ENCODE measurements at places on chromosomes 1 and 21. TPM values are rescaled to one million over a fixed set of nuclear protein-coding genes. Genes with fewer than 3 reads are reported as not detected.

DNA sequence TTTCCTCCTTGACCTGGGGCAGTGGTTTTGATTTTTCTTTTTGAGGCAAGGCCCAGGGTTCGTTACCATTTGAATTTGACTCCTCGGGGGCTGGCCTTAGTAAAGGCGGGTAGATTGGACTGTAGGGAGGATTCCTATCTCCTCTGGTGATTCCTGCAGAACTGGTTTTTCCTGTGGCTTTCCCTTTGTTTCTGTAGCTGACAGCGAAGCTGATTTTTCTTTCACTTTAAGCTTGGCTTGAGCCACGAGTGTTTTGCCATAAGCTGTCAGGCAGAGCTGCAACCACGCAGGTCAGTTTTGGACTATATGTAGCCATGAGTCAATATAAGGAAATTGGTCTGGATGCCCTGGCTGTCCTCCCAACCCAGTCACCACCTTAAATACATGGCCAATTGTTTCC is 28.7 kb upstream of the KCNJ15 start:
- DNase-seq, result no peak
- H3K27ac ChIP-seq, result peak overlapping the region; percentile 6
- H3K36me3 ChIP-seq, result no peaks in the 10 kb centered on the region
- no peak overlapping the region for H3K4me3 ChIP-seq

- H3K4me3 ChIP-seq, result no peak overlapping the region
- no peaks in the 10 kb centered on the region for H3K36me3 ChIP-seq
- no peak for DNase-seq
- H3K27ac ChIP-seq, result no peak overlapping the region
- no peaks in the 10 kb centered on the region for H3K27me3 ChIP-seq
- H3K4me1 ChIP-seq, result no peaks in the 10 kb centered on the region
Measured at GRCh38 chr1:210981490-210981889, 152.5 kb downstream of the KCNH1 start.

DNA sequence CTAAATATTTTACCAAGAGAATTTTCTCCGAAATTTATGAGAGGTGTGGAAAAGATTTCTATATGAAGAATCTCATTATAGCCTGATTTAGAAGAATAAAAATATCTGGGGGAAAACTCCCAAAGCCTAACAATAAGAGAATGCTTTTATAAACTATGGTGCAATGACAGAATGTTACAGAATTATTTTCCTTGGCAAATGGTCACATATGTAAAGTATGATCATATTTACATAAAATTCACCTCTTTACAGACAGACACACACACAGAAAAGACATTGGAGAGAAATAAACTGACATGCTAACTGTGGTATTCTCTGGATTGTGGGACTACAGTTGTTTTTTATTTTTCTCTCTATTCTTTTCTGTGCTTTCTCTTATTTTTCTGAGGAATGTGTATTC is 226.3 kb upstream of the USP24 start:
- no peak for DNase-seq
- H3K4me3 ChIP-seq, result no peak overlapping the region
- H3K27me3 ChIP-seq, result no peaks in the 10 kb centered on the region
- peaks cover 13% of the 10 kb centered on the region for H3K4me1 ChIP-seq
- H3K36me3 ChIP-seq, result no peaks in the 10 kb centered on the region

- H3K4me3 ChIP-seq, result no peak overlapping the region
- DNase-seq, result no peak
- no peaks in the 10 kb centered on the region for H3K27me3 ChIP-seq
Measured at GRCh38 chr21:26810676-26811415, 34.4 kb downstream of the ADAMTS1 start.

DNA sequence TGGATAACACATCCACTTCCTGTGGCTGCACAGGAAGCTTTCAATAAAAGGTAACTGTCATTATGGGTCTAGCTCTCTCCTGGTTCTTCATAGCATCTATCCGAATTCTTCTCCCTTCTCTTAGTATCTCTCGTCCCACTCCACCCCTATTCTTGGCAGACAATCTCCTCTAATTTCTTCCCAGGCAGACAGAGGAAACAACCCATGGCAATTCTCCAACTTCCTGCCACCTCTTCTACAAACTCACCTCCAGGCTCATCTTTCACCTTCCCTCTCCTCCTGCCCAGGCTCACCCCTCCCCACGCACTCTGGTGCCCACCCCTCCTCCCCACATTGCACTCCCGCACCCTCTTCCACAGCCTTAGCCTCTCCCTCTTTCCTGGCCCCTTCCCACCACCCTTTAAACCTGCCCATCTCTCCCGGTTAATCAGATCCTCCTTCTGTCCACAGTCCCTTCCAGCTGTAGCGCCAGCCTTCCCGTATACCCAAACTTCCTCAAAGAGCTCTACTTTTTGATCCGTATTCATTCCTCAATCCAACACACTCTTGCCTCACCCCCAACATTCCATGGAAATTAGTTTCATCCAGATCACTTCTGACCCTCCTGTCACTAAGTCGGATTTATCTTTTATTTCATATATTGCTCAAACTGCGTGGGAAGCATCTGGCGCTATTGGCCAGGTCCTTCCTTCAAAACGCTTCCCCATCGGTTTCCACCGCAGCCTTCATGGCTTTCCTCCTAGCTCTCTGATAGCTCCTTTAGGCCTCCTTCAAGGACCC is 25.9 kb downstream of the SHISA4 start:
- peak overlapping the region; percentile 19 for H3K4me3 ChIP-seq
- DNase-seq, result no peak
- H3K27me3 ChIP-seq, result no peaks in the 10 kb centered on the region
- peaks cover 26% of the 10 kb centered on the region for H3K36me3 ChIP-seq
- peaks cover 99% of the 10 kb centered on the region for H3K4me1 ChIP-seq

GRCh38 chr1:109804660-109805059 is 40.9 kb upstream of the EPS8L3 start:
- H3K27ac ChIP-seq, result no peak overlapping the region
- no peak for DNase-seq
- no peaks in the 10 kb centered on the region for H3K27me3 ChIP-seq
- H3K4me3 ChIP-seq, result no peak overlapping the region

- H3K27ac ChIP-seq, result no peak overlapping the region
- H3K4me1 ChIP-seq, result no peaks in the 10 kb centered on the region
- H3K4me3 ChIP-seq, result no peak overlapping the region
Measured at GRCh38 chr1:202007805-202008489, 2.4 kb upstream of the ELF3 start.

The C1orf105 gene
- not detected for total RNA-seq

DNA sequence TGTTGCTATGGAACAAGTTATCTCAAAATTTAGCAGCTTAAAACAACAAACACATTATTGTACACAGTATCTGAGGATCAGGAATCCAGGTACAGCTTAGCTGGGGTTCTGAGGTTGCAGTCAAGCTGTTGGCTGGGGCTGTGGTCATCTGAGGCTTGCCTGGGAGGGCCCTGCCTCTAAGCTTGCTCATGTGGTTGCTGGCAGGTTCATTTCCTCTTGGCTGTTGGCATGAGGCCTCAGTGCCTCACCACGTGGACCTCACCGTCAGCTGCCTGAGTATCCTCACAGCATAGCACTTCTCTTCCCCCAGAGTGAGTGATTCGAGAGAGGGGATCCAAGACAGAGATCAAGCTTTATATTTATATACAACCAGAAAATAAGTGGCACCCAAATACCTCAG is 18.6 kb downstream of the NTPCR start:
- no peak for DNase-seq
- H3K4me3 ChIP-seq, result no peak overlapping the region
- no peaks in the 10 kb centered on the region for H3K4me1 ChIP-seq

- no peaks in the 10 kb centered on the region for H3K27me3 ChIP-seq
- H3K36me3 ChIP-seq, result no peaks in the 10 kb centered on the region
- H3K4me1 ChIP-seq, result peaks cover 11% of the 10 kb centered on the region
Measured at GRCh38 chr1:204578867-204579664, 62.9 kb downstream of the MDM4 start.

GRCh38 chr1:224433041-224433691 is 1.4 kb downstream of the WDR26 start:
- no peaks in the 10 kb centered on the region for H3K27me3 ChIP-seq
- peaks cover 34% of the 10 kb centered on the region for H3K4me1 ChIP-seq
- DNase-seq, result no peak
- peak overlapping the region; percentile 95 for H3K4me3 ChIP-seq
- H3K27ac ChIP-seq, result peak overlapping the region; percentile 96

GRCh38 chr1:228378873-228379460 is 27.7 kb downstream of the TRIM11 start:
- H3K4me3 ChIP-seq, result peak overlapping the region; percentile 78
- H3K4me1 ChIP-seq, result peaks cover 7% of the 10 kb centered on the region
- no peak overlapping the region for H3K27ac ChIP-seq
- DNase-seq, result no peak

The SYNC gene
- 71.5 TPM for total RNA-seq

The ARHGAP29 gene
- total RNA-seq, result 39.4 TPM

The MYOG gene
- not detected for total RNA-seq

The FAM72A gene
- 4.9 TPM for total RNA-seq

The IVL gene
- total RNA-seq, result not detected

- no peaks in the 10 kb centered on the region for H3K27me3 ChIP-seq
- no peak for DNase-seq
- H3K4me1 ChIP-seq, result no peaks in the 10 kb centered on the region
- H3K27ac ChIP-seq, result no peak overlapping the region
- H3K36me3 ChIP-seq, result no peaks in the 10 kb centered on the region
Measured at GRCh38 chr1:197521118-197521739, 253.2 kb downstream of the CRB1 start.

GRCh38 chr1:200837931-200838571 is 34.7 kb upstream of the GPR25 start:
- peaks cover 13% of the 10 kb centered on the region for H3K4me1 ChIP-seq
- H3K4me3 ChIP-seq, result no peak overlapping the region
- H3K27ac ChIP-seq, result no peak overlapping the region
- no peaks in the 10 kb centered on the region for H3K27me3 ChIP-seq
- DNase-seq, result no peak

DNA sequence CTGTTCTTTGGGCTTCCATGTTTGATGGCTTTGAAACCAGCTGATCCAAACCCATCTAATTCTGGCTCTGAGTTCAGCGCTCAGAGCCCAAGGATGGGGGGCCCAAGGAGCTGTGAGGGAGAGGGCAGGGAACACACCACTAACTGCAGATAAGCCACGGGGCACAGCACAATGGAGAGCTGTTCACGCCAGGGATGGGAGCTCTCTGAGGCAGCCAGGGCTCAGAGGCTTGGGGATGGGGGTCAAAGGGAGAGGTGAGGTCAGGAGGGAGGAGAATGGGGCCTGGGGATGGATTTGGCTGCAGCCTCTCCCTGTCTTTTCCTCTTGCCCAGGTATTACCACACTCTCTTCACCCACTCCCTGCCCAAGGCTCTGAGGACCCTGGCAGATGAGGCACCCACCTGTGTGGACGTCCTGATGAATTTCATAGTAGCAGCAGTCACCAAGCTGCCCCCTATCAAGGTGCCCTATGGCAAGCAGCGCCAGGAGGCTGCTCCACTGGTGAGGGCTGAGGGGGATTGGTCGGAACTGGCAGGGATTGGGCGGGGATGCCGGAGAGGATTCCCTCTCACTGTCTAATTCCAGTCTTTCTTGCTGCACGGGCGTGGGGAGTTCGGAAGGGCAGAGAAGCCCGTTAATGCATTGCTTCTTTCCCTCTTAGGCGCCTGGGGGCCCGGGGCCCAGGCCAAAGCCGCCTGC is 11.3 kb downstream of the SLC30A2 start:
- H3K4me3 ChIP-seq, result peak overlapping the region; percentile 98
- H3K4me1 ChIP-seq, result peaks cover 8% of the 10 kb centered on the region
- H3K27me3 ChIP-seq, result no peaks in the 10 kb centered on the region
- H3K27ac ChIP-seq, result no peak overlapping the region
- H3K36me3 ChIP-seq, result no peaks in the 10 kb centered on the region

- DNase-seq, result no peak
- H3K4me3 ChIP-seq, result no peak overlapping the region
- no peaks in the 10 kb centered on the region for H3K4me1 ChIP-seq
- no peaks in the 10 kb centered on the region for H3K27me3 ChIP-seq
- H3K36me3 ChIP-seq, result no peaks in the 10 kb centered on the region
- H3K27ac ChIP-seq, result no peak overlapping the region
Measured at GRCh38 chr21:44550807-44551206, 498 bp downstream of the KRTAP10-2 start.

DNA sequence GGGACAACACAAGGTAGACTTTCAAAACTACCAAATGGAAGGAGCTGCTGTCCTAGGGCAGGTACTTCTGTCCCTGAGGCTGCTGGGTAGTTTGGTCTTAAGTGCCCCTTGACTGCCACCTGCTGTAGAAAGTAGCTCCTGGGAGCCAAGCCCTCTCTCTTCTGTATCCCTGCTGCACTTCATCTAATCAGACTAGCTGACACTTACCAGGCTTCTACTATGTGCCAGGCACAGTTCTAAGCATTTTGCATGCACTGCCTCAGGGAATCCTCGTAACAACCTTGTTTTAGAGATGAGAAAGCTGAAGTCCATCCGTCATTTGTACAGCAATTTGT is 15.9 kb upstream of the SRSF4 start:
- no peak overlapping the region for H3K4me3 ChIP-seq
- no peaks in the 10 kb centered on the region for H3K4me1 ChIP-seq
- no peak for DNase-seq
- no peaks in the 10 kb centered on the region for H3K27me3 ChIP-seq
- H3K27ac ChIP-seq, result no peak overlapping the region
- peaks cover 27% of the 10 kb centered on the region for H3K36me3 ChIP-seq

The KCNJ9 gene
- not detected for total RNA-seq

DNA sequence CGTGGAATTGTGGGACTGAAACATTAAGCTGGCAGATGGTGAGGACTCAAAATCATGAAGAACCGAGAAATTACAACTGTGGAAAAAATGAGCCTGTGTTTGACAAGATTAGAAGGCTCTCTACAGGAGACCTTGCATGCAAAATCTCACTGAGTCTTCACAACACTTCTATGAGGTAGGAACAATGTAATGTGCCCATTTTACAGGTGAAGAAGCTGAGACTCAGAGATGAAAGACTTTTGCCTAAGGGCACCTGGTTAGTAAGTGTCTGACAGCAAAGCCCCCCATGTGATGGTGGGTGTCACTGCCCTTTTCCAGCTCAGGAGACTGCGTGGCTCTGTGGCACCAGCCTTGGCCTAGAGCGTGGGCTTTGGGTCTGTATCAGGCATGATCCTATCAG is 21.0 kb downstream of the OPRD1 start:
- DNase-seq, result no peak
- H3K27me3 ChIP-seq, result no peaks in the 10 kb centered on the region
- no peaks in the 10 kb centered on the region for H3K36me3 ChIP-seq
- H3K4me1 ChIP-seq, result no peaks in the 10 kb centered on the region

DNA sequence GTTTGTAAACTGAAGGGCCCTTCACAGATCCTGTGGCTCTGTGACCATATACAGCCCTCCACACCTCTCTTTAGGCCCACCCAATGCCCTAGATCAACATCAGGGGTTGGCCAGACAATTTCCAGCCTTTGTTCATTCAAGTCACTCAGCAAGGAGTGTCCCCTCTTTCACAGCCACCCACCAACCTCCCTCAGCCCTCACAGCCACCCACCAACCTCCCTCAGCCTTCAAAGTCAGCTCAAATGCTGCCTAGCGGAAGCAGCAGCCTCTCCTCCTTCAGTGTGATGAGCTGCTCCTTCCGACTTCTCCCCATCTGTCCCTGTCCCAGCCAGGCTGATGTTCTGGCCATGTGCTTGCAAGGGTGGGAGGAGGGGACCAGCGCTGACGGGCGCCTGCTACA is 71.4 kb downstream of the DMRTB1 start:
- no peak for DNase-seq
- no peak overlapping the region for H3K4me3 ChIP-seq
- peaks cover 6% of the 10 kb centered on the region for H3K4me1 ChIP-seq
- no peaks in the 10 kb centered on the region for H3K27me3 ChIP-seq
- H3K27ac ChIP-seq, result no peak overlapping the region
